ENCODE measurements at places on chromosomes 12 and 14.

GRCh38 chr14:75123991-75124390 is 2.9 kb downstream of the NEK9 start:
- DNase-seq: no peak

- DNase-seq: no peak
These were observed 42.7 kb upstream of the GPR132 start for GRCh38 chr14:105107781-105108515.

- DNase-seq: no peak
These were observed 20.0 kb upstream of the RNF34 start for GRCh38 chr12:121379945-121380344.

DNA sequence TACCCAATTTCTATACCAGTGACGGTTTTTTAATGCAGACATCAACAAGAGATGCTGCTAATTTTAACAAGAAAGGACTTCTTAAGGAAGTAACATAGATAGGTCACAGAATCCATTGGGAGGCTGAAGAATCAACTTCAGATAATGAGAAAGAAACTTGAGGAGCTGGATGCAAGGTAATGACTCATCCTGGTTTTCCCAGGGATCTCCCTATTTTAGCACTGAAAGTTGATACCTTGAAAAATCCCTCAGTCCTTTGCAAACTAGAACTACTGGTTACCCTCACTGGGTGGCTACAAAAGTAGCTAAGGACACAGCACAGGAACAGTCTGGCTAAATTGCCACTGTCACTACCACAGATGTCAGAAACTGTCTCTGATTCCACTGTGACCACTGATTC is 561.9 kb downstream of the FLRT2 start:
- no peak for DNase-seq

GRCh38 chr12:37541356-37541755 is 775.2 kb upstream of the ALG10B start:
- DNase-seq: no peak

DNA sequence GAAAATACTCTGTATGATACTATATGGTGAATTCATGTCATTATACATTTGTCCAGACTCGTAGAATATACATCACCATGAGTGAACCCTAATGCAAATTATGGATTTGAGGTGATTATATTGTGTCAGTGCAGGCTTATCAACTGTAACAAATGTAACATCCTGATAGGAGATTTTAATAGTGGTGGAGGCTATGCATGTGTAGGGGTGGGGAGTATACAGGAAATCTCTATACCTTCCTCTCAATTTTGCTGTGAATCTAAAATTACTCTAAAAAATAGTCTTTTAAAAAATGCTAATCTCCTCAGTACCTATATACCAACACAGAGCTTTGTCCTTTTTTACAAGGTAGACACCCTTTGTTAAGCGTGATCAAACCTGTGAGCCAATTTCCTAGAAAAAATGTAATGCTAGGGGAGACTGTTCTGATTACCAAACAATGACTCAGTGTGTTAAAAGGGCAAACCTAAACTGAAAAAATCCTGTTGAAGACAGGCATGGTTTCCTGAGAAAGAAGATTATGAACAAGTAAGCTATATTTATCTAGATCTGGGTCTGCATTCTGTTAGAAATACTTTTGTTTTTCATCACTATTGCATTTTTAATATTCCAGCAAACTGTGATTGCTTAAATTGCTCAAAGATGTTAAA is 170.9 kb downstream of the DUSP6 start:
- no peak for DNase-seq

- no peak for DNase-seq
These were observed at the start of gene RGS6 for GRCh38 chr14:71932229-71932981. Gene RGS6 (plus strand): TSS chr14:71932429.

GRCh38 chr12:119069147-119069642 is 87.9 kb downstream of the SRRM4 start:
- DNase-seq: no peak

DNA sequence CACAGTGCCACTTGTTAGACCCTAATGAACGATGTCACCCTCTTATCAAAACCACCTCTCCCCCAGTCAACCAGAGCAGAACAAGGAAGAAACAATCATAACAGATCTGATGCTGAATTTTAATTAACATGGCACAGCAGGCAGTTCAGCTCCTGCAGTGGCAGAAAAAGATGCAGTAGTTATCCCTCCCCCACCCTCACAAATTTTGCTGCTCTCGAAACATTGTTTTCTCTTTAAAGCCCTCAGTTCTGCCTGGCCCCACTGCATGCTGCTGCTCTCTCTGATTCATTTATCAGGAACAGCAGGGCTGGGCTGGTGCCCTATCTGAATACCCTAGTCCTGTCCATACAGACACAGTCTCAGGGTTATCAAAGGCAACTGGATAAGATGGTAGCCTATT is 12.2 kb downstream of the CCDC175 start:
- DNase-seq: no peak

Measured in NCI-H1694 (cell line).